NCI-H1105 treated with DMSO at 0.1 percent for 48 hours (cell line): ENCODE measurements at places on chromosomes 1 and 21.

DNA sequence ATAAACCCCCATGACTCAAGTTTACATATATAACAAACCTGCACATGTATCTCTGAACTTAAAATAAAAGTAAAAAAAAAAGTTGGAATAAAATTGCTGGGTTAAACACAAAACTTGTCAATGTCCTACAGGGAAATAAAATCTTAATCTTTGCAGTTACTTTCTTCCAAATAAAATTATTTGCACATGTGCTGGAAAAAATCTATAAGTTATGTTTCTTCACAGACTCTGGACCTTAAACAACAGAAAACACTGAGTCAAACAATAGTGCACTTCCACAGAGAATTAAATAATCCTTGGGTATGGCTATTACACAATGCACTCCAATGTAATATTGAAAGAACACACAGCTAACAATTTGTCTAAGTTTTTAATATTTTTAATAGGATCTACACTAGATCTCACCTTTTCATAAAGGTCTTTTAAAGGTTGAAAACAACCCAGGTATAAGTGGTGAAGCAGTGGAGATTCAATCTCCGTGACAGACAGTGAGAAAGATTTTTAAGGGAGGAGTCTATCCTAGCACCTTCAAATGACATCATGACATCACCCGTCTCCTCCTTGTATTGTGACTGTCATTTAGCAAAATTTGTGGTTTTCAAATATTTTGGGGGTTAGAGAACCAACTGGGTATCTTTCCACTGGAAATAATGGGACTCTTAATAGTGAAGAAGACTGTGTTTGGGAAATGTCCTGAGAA lies 25.2 kb upstream of the FGGY start:
- no peak for DNase-seq

GRCh38 chr1:245822996-245823395 lies 668.2 kb downstream of the KIF26B start:
- DNase-seq: no peak

- DNase-seq: no peak
Measured at GRCh38 chr1:166172106-166172505, 5.3 kb upstream of the FAM78B start.

- no peak for DNase-seq
Measured at GRCh38 chr1:48080331-48081255, 83.4 kb upstream of the TRABD2B start.

DNA sequence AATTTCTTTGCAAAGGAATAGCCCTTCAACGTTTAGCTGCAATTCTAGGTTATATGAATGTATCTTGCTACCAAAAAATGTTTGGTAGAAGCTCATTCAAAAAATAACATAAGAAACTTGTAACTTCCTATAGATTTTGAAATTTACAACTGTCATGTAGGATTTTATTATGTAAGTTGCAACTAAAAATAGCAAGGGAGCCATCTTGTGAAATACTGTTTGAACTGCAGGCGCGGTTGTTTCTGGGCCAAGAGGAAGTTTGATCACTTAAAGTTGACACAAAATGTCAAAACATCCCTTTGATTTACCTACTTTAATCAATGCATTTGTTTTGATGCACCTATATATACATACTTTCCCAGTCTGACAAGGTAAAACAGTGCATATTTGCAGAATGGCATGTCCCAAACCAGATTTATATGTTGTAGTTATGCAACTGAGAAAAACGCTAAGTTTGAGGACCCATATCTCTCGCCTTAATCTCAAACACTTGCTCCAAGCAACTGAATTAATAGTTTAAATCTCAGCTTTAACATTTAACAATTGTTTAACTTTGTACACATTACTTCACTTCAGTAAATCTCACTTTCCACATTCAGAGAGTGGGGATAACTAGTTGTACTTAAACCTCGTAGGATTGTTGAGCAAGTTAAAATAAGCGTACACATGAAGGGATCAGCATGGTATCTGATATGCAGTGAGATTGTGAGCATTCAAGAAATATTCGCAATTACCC lies 63.9 kb downstream of the KCNK2 start:
- DNase-seq: peak; percentile 55

GRCh38 chr1:150162582-150162861 lies 12.8 kb downstream of the PLEKHO1 start:
- DNase-seq: no peak

GRCh38 chr1:244454412-244454811 lies 2.7 kb upstream of the ADSS2 start:
- no peak for DNase-seq

- DNase-seq: no peak
Measured at GRCh38 chr1:16900751-16901150, 5.0 kb downstream of the RNU1-2 start.

GRCh38 chr1:24224761-24225160 lies 37.7 kb upstream of the IFNLR1 start:
- DNase-seq: no peak

DNA sequence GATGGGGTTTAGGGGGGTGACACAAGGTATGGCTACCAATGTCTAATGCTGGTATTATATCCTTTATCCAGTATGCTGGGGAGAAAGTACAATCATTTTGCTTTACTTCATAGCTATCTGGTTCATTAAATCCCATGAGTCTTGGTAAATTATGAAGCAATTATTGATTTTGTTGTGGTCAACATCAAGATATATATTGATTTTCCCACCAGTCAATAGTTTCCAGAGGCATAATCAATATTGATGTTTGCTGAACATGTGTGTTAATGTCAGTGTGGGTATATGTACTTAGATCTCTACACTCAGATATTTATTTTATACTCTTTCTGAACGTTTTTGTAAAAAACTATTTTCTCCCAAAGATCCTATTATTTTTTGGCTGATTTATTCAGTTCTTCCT lies 155.5 kb downstream of the BACH1 start:
- DNase-seq: no peak

DNA sequence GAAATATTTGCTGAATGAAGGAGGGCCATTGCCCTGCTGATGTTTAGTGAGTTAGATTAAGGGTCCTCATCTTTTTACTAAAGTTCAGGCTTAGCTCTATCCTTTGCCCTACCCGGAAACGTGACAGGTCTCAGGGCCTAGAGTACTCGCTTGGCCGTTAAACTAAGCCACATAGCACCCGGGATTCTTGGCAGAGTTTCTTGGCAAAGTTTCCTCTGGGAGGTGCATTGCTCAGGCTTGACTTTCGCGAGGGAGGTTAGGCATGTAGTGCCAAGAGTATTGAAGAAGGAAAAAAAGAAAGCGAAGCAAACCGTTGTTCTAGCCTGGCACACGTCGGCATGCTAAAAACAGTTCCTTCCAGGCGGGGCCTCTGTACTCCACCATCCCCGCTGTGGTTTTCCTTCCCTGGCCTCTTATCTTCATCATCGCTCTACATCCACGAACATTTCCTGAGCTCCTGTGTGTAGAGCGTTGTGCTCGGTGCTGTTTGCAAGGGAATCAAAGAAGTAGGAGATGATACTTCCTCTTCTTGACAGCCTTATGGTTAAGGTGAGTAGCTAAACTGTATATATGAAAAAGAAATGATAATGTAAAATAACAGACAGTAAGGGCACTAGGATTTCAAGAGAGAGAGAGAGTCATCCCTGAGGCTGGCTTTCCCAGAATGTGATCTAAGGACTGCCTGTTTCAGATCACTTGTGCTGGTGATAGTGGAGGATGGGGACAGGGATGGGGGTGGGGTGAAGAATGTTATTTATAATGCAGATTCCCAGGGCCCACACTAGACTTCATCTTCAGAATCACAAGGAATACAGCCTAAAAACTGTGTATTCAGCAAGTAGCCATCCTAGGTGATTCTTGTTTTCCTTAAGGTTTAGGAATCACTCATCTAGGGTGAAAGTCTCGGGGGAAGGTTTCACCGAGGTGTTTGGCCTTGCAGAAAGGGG lies 18.8 kb downstream of the RNF220 start:
- DNase-seq: no peak

DNA sequence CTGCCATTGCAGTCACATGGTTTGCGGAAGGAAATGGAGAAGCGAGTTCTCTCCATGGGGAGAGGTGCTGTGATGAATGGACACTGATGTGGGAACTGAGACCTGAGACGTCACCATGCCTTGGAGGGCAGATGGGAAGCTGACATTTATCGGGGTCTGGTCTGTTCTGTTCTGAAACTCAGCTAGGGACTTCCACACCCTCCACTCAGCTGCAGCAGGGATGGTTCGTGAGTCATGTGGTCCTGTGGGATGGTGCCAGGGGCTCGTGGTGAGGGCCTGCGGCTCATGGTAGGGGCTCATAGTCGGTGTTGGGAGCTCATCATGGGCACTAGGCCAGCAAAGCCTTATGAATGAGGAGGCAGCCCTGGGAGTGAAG lies 6.1 kb downstream of the GPR137B start:
- no peak for DNase-seq
